Activated CD4-positive, alpha-beta memory T cell treated with anti-CD3 and anti-CD28 coated beads for 36 hours (primary cell): ENCODE measurements at places on chromosomes 7 and 10. TPM values are rescaled to one million over a fixed set of nuclear protein-coding genes. Genes with fewer than 3 reads are reported as not detected.

DNA sequence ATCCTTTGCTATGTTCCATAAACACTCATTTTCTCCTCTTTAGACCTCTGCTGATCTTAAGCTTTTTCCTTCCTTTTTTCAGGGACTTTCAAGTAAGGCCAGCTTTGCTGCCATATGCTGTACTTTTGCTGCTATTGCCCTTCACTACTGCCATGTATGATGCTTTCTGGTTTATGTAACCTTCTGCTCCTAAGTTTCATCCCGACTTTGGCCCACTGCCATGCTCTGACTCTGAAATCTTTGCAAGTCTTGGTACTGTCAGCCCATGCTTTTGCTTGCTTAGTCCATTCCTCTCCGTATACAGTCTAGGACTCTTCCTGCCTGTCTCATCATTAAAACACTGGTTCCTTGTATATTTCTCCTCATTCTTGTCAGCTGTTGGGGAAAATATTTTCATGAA, 152.4 kb downstream of the RNF133 start:
- no peaks in the 10 kb centered on the region for H3K36me3 ChIP-seq
- no peaks in the 10 kb centered on the region for H3K27me3 ChIP-seq
- no peak overlapping the region for H3K27ac ChIP-seq
- DNase-seq, result no peak
- H3K4me1 ChIP-seq, result no peaks in the 10 kb centered on the region
- no peak overlapping the region for H3K4me3 ChIP-seq

GRCh38 chr10:52570490-52570889, 202.1 kb downstream of the MBL2 start:
- no peaks in the 10 kb centered on the region for H3K36me3 ChIP-seq
- no peaks in the 10 kb centered on the region for H3K27me3 ChIP-seq
- DNase-seq, result no peak
- no peaks in the 10 kb centered on the region for H3K4me1 ChIP-seq

- no peak overlapping the region for H3K4me3 ChIP-seq
- DNase-seq, result no peak
- H3K27me3 ChIP-seq, result peaks cover 15% of the 10 kb centered on the region
- H3K27ac ChIP-seq, result no peak overlapping the region
- H3K4me1 ChIP-seq, result peaks cover 13% of the 10 kb centered on the region
- H3K36me3 ChIP-seq, result no peaks in the 10 kb centered on the region
Observed at GRCh38 chr7:151927011-151927410, 29.2 kb upstream of the GALNTL5 start.

GRCh38 chr10:117619223-117619622, 76.7 kb downstream of the EMX2 start:
- no peaks in the 10 kb centered on the region for H3K36me3 ChIP-seq
- H3K27ac ChIP-seq, result no peak overlapping the region
- no peak overlapping the region for H3K4me3 ChIP-seq
- peaks cover 3% of the 10 kb centered on the region for H3K4me1 ChIP-seq
- no peak for DNase-seq

DNA sequence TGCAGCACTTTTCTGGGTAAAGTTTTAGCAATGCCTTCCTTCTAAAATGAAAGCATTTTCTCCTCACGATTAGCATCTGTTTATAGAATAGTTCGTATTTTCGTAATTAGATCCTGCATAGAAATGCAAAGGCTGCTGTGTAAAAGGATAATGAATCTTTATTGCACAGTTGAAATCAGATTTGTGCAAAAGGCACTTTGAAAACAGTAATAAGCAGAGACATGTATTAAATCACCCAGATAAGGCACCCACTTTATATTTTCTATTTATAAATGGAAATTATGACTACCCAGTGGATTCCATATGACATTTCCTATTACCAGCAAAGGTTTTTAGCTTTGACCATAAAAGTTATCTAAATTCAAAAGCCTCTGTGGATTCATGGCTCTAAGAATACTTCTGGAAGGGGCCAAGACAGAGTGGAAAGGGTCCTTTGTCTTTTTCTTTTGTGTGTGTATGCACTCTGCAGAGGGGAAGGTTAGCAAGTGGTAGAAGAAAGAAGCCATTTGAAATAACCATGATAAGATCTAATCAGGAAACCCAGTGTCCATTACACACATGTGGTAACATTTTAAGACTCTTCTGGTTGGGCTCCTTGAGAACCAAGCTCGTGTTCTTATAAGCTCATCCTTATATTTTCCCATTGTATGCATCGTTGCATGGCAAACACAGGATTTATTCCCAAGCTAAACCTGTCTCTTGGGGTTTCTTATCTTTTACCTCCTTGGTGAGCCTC, 612.1 kb downstream of the AUTS2 start:
- H3K36me3 ChIP-seq, result no peaks in the 10 kb centered on the region
- H3K4me3 ChIP-seq, result no peak overlapping the region
- H3K27ac ChIP-seq, result no peak overlapping the region
- H3K27me3 ChIP-seq, result no peaks in the 10 kb centered on the region
- no peaks in the 10 kb centered on the region for H3K4me1 ChIP-seq
- DNase-seq, result no peak

GRCh38 chr10:97896756-97897358, 47.2 kb downstream of the GOLGA7B start:
- no peaks in the 10 kb centered on the region for H3K36me3 ChIP-seq
- no peaks in the 10 kb centered on the region for H3K4me1 ChIP-seq
- H3K27ac ChIP-seq, result no peak overlapping the region
- DNase-seq, result no peak
- H3K4me3 ChIP-seq, result no peak overlapping the region

GRCh38 chr10:99560277-99561126, 27.8 kb downstream of the NKX2-3 start:
- peak; percentile 45 for DNase-seq
- H3K27me3 ChIP-seq, result peaks cover 16% of the 10 kb centered on the region
- no peak overlapping the region for H3K4me3 ChIP-seq

DNA sequence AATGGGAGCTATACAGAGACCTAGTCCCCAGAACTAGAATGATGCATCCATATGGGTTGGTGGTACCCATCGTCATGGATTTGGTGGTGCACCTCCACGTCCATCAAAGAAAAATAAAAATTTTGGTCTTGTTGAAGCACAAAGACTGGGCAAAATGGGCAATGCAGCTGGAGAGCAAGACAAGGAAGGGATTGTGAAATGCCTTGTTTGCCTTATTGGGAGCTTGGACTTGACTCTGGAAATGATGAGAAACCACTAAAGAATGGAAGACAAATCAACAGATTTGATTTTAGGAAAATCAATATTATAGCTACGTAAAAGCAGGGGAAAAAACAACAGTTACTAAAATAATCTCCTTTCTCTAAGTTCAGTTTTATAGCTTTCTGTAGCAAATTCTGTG, 150.9 kb downstream of the CPED1 start:
- H3K36me3 ChIP-seq, result no peaks in the 10 kb centered on the region
- H3K4me1 ChIP-seq, result peaks cover 15% of the 10 kb centered on the region
- no peak for DNase-seq
- H3K27me3 ChIP-seq, result peaks cover 2% of the 10 kb centered on the region
- no peak overlapping the region for H3K4me3 ChIP-seq

GRCh38 chr10:22931948-22932347, 4.1 kb downstream of the ARMC3 start:
- no peaks in the 10 kb centered on the region for H3K36me3 ChIP-seq
- peaks cover 7% of the 10 kb centered on the region for H3K27me3 ChIP-seq
- no peak for DNase-seq
- no peaks in the 10 kb centered on the region for H3K4me1 ChIP-seq
- no peak overlapping the region for H3K27ac ChIP-seq

DNA sequence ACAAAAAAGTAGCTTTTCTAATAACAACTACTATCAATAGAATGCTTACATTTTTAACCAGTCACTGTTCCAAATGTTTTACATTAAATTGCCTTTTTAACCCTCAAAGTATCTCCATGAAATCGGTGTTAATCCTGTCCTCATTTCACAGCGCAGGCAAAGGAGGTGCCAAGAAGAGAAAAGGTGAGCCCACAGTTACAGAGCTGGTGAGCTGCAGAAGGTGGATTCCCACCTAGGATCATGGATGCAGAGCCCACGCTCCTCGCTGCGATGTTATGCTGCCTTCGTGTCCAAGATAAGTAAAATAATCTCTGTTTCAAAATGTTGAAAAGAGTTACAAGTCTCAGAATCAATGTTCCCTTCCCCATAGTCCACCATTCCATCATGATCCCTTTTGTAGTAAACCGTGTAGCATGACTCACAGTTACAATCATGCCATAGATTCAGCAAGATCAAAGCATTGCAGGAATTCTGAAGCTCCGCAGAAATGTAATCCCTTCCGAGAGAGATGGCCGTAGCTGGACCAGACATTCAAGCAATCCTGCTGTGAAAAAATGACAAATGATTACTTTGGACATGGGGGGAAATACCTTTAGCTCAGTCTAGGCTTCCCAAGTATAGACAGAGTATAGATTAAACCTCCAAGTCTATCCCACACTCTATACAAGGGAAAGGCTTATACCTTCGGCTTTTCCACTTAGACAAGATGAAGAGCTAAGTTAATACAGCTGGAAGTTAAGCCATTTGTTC, 394.7 kb upstream of the AKR1E2 start:
- H3K4me3 ChIP-seq, result no peak overlapping the region
- H3K27me3 ChIP-seq, result no peaks in the 10 kb centered on the region
- H3K4me1 ChIP-seq, result no peaks in the 10 kb centered on the region
- no peaks in the 10 kb centered on the region for H3K36me3 ChIP-seq

- H3K4me1 ChIP-seq, result peaks cover 25% of the 10 kb centered on the region
- H3K27ac ChIP-seq, result peak overlapping the region; percentile 81
- DNase-seq, result no peak
- no peaks in the 10 kb centered on the region for H3K27me3 ChIP-seq
- H3K36me3 ChIP-seq, result peaks cover 25% of the 10 kb centered on the region
Observed at GRCh38 chr10:26697922-26698608, 564 bp downstream of the PDSS1 start.

CLRN3 gene
- total RNA-seq, result not detected

MEST gene
- 1.0 TPM for total RNA-seq

RAMP3 gene
- total RNA-seq, result not detected

CNTNAP2 gene
- not detected for total RNA-seq

UNCX gene
- not detected for total RNA-seq

EPHA1 gene
- total RNA-seq, result 4.3 TPM

PNLIPRP3 gene
- total RNA-seq, result not detected

CLEC5A gene
- total RNA-seq, result not detected

ZNF248 gene
- 6.1 TPM for total RNA-seq
